Hippocampal formation (tissue), 2 donors: ENCODE measurements at places on chromosomes 3 and 15.

DNA sequence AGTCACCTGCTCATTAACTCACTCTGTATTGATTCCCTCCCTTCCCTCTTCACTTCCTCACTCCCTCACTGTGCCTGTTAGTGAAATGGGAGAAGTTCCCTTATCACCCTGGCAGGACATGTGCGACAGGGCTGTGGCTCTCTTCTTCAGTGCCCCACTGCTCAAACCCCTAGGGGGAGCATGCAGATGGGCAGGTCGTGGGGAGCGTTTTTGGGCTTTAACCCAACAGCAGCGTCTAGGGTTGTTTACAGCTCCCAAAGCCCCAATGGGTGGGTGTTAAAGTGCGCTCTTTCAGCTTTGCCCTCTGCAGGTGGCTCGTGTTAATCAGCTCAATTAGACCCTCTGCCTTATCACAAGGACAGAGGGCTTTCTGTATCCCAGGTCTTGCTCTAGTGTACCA lies 447.8 kb upstream of the PROK2 start:
- DNase-seq: no peak

GRCh38 chr15:83498374-83498773 lies 51.2 kb downstream of the SH3GL3 start:
- DNase-seq: no peak

- no peak for DNase-seq
Observed at GRCh38 chr15:79978655-79979514, 7.9 kb upstream of the BCL2A1 start.

DNA sequence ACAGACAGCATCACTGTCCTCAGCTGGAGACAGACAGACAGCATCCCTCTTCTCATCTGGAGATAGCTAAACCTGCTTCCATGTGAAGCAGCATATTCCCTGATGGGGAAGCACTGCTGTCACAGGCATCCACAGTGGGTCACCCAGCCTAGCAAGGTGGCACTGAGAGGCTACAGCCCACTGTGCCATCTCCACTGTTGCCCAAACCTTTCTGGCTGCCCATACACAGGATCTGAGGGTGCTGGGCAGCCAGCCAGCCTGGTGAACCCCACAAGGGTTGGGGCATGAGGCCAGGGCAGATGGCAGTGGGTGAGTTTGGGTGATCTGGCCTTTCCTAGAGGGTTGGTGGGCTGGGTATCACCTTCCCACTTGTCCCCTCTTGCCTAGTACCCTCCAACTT lies 11.7 kb downstream of the CHST13 start:
- DNase-seq: no peak

DNA sequence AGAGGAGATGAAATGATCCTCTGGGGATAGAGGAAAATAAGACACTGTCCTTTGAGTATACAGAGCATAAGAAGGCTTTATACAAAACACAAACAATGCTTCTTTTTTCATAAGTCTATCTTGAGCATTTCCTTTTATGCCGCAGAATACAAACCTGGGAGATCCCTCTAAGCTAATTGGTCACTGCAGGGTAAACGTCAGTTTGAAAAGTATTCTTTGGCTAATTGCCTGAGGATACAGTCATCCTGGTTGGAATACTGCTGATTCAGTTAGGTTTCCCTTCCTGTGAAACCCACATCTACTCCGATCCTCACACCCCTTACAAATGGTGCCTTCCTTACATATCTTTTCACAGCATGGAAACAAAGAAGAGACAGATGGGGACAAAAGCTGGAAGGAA lies 10.6 kb downstream of the WNT5A start:
- DNase-seq: no peak

GRCh38 chr3:73603762-73604171 lies 21.0 kb downstream of the PDZRN3 start:
- no peak for DNase-seq

DNA sequence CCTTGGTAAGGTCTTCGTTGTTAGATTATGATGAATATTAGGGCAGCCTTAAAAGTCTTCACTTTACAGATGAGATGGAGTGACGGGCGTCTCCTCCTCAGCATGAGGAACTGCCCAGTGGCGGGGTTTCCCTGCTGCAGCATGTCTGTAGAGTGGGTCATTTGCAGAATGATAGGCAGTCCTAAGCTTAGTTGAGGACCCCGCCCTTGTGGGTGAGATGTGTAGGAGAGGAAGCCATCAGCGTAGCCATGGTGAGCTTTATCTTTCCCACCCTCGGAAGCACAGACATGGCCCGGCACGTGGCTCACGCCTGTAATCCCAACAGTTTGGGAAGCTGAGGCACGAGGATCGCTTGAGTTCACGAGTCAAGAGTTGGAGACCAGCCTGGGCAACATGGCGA lies 877 bp downstream of the NIT2 start:
- no peak for DNase-seq

- no peak for DNase-seq
Observed at GRCh38 chr3:43221076-43221475, 65.3 kb upstream of the SNRK start.

DNA sequence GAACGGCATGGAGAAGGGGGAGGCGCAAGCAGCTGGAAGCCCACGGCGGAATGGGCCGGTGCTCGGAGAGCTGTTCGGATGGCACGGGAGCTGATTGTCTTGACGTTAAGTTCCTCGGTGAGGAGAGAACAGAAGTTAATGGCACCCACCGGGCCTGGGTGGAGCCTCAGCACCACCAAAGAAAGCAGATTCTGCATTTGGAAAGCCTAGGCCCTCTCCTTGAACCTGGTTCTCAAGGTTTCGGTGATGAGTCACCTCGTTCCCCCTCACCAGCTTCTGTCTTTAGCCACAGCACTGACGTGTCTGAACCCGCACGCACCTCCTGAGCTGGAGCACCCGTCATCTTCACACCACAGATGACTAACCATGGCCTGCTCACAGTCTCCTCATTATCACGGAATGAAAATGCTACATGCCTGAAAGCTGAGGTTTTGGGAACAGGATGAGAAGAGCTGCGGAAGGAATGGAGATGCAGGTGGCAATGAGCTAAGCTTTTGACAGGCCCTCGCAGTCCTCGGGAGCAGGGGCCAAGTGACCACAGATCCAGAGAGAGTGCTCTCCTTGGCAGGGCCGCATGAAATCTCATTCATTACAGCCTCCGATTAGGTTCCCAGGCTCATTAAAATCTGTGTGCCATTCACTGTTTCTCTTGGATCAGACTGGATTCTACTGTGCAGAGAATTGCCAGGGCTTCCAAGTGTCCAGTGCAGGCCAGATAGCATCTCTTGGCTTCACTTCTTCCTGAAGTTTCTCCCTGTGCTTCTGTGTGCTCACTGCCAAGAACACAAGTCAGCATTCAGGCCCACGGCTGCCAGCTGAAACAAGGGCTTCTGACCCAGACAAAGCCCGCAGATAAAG lies 96.3 kb upstream of the DLG1 start:
- no peak for DNase-seq

DNA sequence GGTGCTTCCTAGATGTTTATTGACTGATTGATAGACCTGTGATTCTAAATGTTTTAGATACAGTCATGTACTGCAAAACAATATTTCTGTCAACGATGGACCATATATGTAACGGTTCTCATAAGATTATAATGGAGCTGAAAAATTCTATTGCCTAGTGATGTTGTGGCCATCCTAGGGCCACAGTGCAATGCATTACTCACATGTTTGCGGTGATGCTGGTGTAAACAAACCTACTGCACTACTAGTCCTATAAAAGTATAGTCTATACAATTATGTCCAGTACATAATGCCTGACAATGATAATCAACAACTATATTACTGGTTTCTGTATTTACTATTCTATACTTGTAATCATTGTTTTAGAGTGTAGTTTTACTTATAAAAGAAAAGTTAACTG lies 46.8 kb downstream of the CHST2 start:
- DNase-seq: no peak

DNA sequence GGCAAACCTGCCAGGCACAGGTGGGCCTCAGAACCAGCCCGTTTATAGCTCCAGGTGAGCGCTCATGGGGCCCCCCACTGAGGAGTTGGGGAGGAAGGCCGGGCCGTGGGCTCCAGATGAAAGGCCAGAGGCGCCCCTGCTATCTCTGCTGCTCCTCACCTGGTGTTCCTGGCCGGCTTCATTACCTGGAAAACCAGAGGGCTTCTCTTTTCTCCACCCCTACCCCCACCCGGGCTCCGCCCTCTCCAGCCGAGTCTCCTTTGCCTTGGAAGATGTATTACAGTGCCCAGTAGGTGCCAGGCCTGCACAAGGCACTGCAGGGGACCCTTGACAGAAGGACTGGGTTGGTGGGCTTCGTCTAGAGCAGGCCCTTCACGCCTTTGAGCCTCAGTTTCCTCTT lies 111.4 kb downstream of the WNT7A start:
- DNase-seq: no peak

- no peak for DNase-seq
Observed at GRCh38 chr3:105327662-105328337, 38.9 kb upstream of the ALCAM start.

- no peak for DNase-seq
Observed at GRCh38 chr3:25000971-25001591, 427.0 kb upstream of the RARB start.

DNA sequence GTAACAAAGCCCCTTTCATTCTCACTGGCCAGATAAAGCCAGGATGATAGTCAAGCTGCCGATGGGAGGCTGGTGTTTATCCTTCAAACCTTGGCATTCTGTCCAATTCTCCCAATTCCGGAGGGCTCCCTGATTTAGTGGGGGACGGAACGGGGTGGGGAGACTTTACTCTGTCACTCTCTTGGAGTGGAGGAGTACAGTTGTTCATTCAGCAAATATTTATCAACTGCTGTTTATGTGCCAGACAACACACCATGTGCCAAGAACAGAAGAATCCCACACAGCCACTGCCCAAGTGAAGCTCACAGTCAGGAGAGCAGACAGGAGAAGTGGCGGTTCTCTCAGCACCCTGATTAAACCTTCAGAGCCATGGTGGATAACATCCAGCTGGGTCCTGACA lies 63.3 kb downstream of the WNT5A start:
- DNase-seq: no peak

DNA sequence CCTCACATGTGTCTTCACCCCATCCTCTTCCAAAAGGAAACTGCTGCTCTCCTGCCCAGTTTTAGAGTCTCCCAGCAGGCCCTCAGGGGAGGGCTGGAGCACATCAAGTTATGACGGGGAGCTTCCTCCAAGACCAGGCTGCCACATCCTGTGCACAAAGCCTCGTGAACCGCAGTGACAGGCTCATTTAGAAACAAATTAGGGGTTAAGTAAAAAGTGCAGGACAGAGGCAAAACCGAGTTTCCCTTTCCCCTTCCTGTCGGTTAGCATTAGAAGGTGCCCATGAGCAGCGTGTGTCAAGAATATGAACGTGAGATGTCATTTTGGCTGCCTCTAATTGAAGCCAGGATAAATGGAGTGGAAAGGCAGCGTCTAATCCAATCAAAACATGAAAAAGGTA lies 199.7 kb downstream of the ARRDC4 start:
- no peak for DNase-seq

DNA sequence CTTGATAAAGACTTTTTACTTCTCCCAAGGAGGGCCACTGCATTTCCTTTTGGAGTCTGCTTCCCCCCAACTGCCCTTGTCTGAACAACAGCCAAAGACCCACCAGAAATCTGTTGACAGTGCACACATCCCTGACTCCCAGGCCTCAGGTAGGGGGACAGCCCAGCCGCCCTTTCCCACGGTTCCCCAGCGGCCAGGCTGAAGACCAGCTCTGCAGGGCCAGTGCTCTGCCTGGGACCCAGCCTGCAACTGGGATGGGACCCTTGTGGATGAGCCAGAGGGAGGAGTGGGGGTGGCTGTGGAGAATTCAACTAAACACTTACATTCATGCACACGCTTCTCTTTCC lies 8.1 kb upstream of the PRR23E start:
- no peak for DNase-seq

DNA sequence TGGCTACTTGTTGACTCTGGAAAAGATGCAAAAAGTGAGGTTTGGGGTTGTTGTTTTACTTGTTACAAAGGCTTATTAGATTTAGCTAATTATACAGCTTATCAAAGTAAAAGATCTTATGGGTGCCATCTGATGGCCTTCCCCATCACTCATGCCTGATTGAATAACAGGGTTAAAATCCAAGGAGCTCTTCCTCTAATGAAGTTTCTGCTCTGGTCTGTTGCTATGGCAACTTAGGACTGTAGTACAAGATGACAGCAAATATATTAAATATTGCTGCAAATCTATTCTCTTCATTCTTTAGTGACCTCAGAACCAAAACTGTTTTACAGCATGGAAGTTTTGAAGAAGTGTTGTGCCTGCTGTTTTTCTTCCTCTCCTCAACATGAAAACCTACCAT lies 45.6 kb upstream of the SRGAP3 start:
- no peak for DNase-seq

GRCh38 chr3:13192471-13193213 lies 119.4 kb upstream of the IQSEC1 start:
- DNase-seq: no peak

DNA sequence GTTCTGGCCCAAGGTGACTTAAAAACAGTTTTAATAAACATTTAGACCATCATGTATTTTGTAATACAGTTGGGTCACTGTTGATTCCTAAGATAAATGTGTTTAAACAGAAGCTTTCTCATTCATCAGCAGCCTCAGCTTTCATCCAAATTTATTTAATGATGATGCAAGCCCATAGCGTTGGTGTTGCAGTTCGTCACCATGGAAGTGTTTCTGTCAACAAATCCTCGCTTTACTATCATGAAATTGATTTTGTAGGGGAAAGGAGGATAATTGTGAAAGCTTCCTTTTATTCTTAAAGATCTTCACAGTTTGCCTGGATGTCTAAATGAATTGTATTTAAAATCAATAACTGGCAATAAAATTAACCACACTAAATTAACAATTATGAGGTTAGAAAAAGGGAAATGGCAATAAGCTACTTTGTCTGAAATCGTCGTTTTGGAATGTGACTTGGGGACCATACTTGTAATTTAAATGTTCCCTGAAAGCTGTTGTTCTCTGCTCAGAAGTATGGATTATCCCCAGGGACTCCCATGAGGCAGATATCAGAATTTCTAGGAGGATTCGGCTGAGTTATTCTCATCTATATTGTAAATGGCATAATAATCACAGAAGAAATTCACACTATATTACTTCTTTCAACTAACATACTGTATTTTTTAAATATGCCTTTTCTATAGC lies 29.0 kb downstream of the CMSS1 start:
- no peak for DNase-seq

GRCh38 chr15:65310431-65311137 lies 6.1 kb downstream of the RNU5B-1 start:
- no peak for DNase-seq

DNA sequence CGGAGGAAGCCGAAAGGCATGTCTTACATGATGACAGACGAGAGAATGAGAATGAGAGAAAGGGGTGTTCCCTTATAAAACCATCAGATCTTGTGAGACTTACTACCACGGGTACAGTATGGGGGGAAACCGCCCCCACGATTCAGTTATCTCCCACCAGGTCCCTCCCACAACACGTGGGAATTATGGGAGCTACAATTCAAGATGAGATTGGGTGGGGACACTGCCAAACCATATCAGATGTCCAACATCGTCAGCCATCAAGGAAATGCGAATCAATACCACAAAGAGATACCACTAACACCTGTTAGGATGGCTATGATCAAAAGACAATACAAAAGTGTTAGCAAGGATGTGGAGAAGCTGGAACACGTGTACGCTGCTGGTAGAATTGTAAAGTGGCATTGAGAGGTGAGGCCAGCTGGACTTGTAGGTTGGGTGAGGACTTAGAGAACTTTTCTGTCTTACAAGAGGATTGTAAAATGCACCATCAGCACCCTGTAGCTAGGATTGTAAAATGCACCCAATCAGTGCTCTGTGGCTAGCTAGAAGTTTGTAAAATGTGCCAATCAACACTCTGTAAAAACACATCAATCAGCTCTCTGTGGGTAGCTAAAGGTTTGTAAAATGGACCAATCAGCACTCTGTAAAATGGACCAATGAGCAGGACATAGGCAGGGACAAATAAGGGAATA lies 37.5 kb downstream of the VGLL4 start:
- no peak for DNase-seq
